Type B pancreatic cell (in vitro differentiated cells): ENCODE measurements at places on chromosomes 12 and 14. TPM values are rescaled to one million over a fixed set of nuclear protein-coding genes. Genes with fewer than 3 reads are reported as not detected.
A peak's percentile ranks its signal among the peaks of the same experiment; 100 is the strongest.

LRRC9 gene
- total RNA-seq: 0.50 and 1.7 TPM in 2 replicates

- no peak for DNase-seq
- peaks cover 28% of the 10 kb centered on the region for H3K36me3 ChIP-seq
- H3K4me3 ChIP-seq: no peak overlapping the region
- H3K27me3 ChIP-seq: no peaks in the 10 kb centered on the region
- peak overlapping the region; percentile 73 for H3K27ac ChIP-seq
These were observed 34.0 kb downstream of the DUSP16 start for GRCh38 chr12:12528361-12529270.

DLGAP5 gene
- 18.8 and 58.8 TPM in 2 replicates for total RNA-seq

- no peak overlapping the region for H3K27ac ChIP-seq
- peaks cover 15% of the 10 kb centered on the region for H3K4me1 ChIP-seq
- no peak overlapping the region for H3K4me3 ChIP-seq
- no peak for DNase-seq
- H3K27me3 ChIP-seq: no peaks in the 10 kb centered on the region
- H3K36me3 ChIP-seq: peaks cover 3% of the 10 kb centered on the region
These were observed 58.8 kb upstream of the FLRT2 start for GRCh38 chr14:85471156-85471555.

GRCh38 chr14:34439090-34439489, 22.9 kb downstream of the SPTSSA start:
- H3K27me3 ChIP-seq: no peaks in the 10 kb centered on the region
- no peak overlapping the region for H3K27ac ChIP-seq
- DNase-seq: no peak
- H3K4me3 ChIP-seq: no peak overlapping the region
- H3K36me3 ChIP-seq: peaks cover 12% of the 10 kb centered on the region

PMCH gene
- total RNA-seq: not detected in 2 replicates

GRCh38 chr12:39930101-39930500, 175.8 kb downstream of the SLC2A13 start:
- no peaks in the 10 kb centered on the region for H3K36me3 ChIP-seq
- no peaks in the 10 kb centered on the region for H3K4me1 ChIP-seq
- DNase-seq: no peak
- no peaks in the 10 kb centered on the region for H3K27me3 ChIP-seq

- H3K4me3 ChIP-seq: no peak overlapping the region
- no peak overlapping the region for H3K27ac ChIP-seq
- peaks cover 15% of the 10 kb centered on the region for H3K36me3 ChIP-seq
- H3K27me3 ChIP-seq: no peaks in the 10 kb centered on the region
- H3K4me1 ChIP-seq: peaks cover 4% of the 10 kb centered on the region
These were observed 32.0 kb downstream of the ANAPC7 start for GRCh38 chr12:110371408-110372055.

- H3K27ac ChIP-seq: peak overlapping the region; percentile 88
- no peak for DNase-seq
- peaks cover 50% of the 10 kb centered on the region for H3K4me1 ChIP-seq
These were observed 36.2 kb downstream of the BCL11B start for GRCh38 chr14:99235582-99236320.

DNA sequence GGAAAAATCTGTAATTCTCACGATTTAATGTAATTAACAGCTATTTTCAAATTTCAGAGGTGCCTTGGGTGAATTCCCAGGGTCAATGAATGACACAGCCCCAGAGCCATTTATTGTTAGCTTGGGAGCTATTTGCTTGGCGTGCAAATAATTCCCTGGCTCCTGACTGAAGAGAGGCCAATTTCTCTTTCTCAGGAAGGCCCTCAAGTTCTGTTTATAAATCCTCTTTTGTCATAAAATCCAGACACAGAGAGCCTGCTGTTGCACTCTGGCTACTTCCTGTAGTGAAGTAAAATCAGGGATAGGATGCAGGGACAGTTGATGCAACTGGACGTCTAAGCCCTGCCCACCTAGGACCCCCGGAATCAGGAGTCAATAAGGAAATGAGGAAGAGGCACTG, 154.3 kb downstream of the TMX1 start:
- DNase-seq: no peak
- H3K36me3 ChIP-seq: no peaks in the 10 kb centered on the region
- no peaks in the 10 kb centered on the region for H3K27me3 ChIP-seq

RAD9B gene
- total RNA-seq: 0.12 and 0.46 TPM in 2 replicates

- DNase-seq: no peak
- H3K27ac ChIP-seq: peak overlapping the region; percentile 75
- peaks cover 48% of the 10 kb centered on the region for H3K4me1 ChIP-seq
These were observed 86.6 kb upstream of the TRAF3 start for GRCh38 chr14:102690509-102691286.

DNA sequence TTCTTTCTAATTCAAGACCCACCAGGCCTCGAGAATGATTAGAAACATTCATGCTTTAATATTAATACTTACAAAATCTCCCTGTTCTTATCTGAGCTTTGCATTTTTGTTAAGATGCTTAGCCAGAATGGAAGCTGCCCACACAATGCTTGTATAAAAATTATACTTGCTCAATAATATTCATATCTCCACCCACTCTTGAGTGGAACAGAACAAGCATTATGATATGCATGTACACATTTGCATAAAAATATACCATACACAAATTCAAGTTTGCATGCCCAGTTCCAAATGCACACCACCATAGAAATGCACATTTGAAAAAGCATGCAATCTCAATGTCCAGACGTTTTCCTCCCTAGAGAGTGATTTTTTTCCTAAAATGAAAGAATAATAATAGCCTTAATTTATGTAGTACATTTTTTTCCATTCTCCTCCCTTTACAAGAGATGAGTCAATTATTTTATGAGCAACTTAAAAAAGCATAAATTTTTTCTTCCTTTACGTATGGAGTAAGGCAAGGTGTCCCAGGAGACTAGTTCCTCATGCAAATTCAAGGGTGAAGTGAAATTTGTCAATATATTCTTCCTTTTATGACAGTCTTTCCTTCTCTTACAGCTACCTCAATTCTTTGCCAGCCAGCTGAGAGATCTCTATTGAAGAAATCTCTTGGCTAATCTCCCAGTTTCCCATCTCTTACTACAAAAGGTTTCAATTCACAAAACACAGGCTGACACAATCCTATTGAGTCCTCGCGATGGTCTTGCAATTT, 313.1 kb upstream of the GARIN6 start:
- H3K4me1 ChIP-seq: no peaks in the 10 kb centered on the region
- no peaks in the 10 kb centered on the region for H3K36me3 ChIP-seq
- H3K27ac ChIP-seq: no peak overlapping the region
- no peak for DNase-seq
- no peaks in the 10 kb centered on the region for H3K27me3 ChIP-seq
- H3K4me3 ChIP-seq: no peak overlapping the region

- no peaks in the 10 kb centered on the region for H3K27me3 ChIP-seq
- no peak overlapping the region for H3K27ac ChIP-seq
- no peaks in the 10 kb centered on the region for H3K4me1 ChIP-seq
- no peaks in the 10 kb centered on the region for H3K36me3 ChIP-seq
These were observed 229.8 kb downstream of the ALX1 start for GRCh38 chr12:85509857-85510256.
